Stimulated activated CD8-positive, alpha-beta memory T cell treated with anti-CD3 and anti-CD28 coated beads, Interleukin-2, amount 100 ng/mL, for 1 hour (primary cell): ENCODE measurements at places on chromosomes 7 and 10.

DNA sequence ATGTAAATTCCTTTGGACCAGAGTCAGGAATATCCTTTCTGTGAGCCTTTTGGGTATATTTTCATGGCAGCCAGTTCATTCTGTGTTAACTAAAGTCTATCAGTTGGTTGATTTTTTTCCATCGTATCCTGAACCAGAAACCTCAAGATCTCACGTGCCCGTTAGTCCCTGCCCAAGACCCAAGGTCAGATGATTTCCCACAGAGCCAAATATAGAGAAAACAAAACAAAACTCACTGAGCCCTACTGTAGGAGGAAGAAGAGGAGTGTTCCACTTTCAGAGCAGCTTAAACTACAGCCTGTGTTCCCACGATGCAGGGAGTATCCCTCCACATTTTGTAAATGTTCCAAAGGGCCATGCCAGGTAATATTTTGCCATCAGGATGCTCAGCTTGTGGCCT lies 96.0 kb upstream of the ADO start:
- DNase-seq = no peak

DNA sequence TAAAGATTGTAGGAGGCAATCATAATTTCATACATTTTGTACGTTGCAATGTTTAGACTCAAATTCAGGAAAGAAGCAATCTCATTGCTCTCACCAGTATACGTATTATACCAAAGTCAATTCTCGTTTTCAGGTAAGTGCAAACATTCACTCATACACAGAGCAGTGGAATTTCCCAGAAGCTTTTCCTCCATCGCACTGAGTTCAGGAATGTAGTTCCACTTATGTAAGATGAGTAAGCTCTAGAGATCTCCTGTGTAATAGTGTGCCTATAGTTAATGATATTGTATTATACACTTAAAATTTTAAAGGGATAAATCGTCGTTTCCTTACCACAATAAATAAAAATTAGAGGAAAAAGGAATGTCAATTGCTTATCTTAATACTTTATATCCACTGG lies 470.8 kb upstream of the KCND2 start:
- DNase-seq = no peak

DNA sequence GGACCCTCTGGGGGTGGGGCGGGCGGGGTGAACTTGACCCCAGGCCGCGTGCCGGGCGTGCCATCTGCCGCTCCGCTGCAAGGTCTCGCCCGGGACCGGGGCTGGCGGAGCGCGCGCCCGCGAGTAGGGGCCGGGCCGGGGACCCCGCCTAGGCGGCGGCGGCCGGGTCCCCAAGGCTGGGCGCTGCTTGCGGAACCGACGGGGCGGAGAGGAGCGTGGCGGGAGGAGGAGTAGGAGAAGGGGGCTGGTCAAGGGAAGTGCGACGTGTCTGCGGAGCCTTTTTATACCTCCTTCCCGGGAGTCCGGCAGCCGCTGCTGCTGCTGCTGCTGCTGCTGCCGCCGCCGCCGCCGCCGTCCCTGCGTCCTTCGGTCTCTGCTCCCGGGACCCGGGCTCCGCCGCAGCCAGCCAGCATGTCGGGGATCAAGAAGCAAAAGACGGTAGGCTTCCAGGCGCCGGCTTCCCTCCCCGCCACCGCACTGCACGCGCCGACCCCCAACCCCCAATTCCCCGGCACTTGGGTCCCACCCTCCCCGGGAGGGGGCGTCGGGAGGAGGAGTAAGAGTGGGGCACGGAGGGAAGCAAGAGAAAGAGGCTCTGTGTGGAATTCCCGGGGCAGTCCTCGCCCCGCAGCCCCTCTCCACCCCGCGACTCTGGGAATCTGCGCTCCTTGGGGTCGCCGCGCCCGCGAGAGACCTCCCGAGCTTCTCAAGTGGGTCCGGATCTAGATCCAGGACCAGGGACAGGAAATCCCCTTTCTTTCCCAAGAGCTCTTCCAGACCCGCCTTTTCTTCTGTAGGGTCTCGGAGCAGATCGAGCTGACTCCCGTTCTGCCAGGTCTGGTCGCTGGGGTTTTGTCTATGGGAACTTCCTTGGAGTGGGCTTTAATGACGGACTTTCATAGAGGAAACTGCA lies at the start of gene PAPSS2:
TSS of gene PAPSS2 (plus strand) at position 308 of the 913 bp plus-strand sequence. CDS start at position 412, 104 bp downstream.
- DNase-seq = no peak

- no peak for DNase-seq
Observed at GRCh38 chr10:71092812-71093401, 119.5 kb upstream of the UNC5B start.

DNA sequence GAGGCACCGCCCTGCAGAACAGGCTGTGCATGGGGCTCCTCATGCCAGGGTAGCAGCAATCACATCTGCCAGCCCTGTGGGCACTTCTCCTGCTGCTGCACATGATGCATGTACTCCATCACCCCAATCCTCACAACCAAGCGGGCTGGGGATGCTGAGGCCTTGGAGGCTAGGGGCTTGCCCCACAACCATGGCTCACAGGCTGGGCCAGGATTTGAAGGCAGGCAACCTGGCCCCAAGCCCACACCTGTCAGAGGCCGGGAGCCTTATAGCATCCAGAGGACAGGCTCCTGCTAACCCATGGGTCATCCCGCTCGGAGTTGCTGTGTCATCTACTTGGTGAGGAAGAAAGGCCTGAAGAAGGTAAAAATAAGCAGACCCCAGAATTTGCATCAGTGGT lies 2.2 kb downstream of the POLM start:
- DNase-seq = no peak

DNA sequence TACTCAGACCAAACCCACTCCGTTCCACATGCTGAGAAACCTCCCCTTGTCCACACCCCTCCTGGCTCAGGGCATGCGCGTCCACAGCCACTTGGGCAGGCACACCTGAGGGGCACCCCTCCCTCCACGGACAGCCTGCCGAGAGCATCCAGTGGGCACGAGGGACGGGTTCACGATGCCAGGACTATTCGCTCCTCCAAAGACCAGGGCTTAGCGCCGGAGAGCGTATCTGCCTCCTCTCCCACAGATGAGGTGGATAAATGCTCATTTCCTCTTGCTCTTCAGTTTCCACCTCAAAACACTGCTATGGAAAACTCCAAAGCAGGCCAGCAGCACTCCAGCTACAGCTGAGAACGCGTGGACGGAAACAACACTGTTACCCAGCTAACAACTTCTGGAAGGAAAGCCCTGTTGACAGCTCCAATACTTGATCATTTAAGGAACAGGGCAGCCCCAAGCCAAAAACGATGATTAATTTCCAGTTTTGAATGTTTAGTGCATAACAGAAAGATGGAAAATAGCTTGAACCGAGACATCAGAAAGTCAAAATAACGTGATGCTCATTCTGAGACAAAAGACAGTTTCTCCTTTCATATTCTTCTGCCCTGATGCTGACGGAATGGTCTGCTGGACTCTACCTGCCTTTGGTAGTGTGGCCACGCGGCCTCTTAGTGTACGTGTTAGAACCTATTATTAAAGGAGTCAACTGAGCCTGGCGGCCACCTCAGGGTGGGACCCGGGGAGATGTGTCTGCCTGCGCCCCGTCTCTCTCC lies 204.7 kb downstream of the DNAJB6 start:
- no peak for DNase-seq

DNA sequence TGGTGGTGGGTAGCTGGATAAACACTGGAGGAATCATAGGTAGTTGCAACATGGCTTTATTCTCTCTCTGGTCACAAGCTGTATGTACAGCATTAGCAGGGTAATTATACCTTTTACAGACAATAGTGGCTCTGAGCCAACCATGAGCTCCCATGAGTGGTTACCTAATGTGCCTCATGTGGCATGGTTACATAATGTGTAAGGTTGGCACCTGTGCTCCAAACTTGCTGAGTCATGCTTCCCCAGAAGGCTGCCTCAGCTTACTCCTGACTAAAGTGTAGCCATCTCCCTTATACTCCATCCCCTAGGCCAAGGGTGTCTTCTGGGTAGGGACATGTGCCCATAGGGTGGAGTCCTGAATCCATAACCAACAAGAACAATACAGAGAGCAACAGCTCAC lies 345.3 kb upstream of the SEMA3C start:
- no peak for DNase-seq

DNA sequence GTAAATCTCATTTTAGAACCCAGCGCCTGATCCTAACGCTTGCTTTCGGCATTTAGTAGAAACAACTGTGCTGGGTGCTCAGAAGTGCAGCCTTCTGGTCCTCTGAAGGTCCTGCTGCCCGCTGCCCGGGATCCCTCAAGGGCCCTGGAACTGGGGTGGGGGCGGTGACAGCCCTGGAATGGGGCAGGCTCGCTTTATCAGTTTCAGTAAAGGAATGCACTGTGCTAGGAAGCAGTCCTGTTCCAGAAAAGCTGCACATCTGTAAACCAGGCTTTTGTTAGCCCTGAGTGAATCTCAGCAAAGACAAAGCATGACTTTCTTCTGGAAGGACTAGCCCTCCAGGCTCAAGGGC lies 254.6 kb downstream of the TNS3 start:
- no peak for DNase-seq

GRCh38 chr7:38280000-38280399 lies 6.6 kb upstream of the TARP start:
- no peak for DNase-seq

- DNase-seq = no peak
Observed at GRCh38 chr7:22569586-22570321, 69.8 kb upstream of the STEAP1B start.

- no peak for DNase-seq
Observed at GRCh38 chr10:7525314-7526016, 114.6 kb upstream of the SFMBT2 start.

DNA sequence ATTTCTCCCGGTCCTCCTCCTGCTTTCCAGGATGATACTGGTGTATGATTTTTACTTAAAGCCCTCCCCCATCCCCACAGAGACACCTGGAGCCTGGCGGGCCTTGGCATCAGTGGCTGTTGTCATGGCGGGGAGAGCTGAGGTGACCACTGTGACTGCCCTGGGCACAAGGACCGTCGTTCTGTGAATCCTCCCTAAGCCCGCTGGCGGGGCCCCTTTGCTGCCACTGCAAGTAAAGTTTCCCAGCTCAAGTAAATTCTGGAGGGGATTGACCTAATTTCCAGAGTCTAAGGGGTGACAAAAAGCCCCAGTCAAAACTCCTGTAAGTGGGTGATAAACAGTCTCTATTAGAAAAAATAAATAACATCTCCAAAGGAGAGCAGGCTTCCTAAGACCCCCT lies 393.2 kb upstream of the PODXL start:
- DNase-seq = no peak

- no peak for DNase-seq
Observed at GRCh38 chr7:139730746-139731612, 46.8 kb downstream of the HIPK2 start.

DNA sequence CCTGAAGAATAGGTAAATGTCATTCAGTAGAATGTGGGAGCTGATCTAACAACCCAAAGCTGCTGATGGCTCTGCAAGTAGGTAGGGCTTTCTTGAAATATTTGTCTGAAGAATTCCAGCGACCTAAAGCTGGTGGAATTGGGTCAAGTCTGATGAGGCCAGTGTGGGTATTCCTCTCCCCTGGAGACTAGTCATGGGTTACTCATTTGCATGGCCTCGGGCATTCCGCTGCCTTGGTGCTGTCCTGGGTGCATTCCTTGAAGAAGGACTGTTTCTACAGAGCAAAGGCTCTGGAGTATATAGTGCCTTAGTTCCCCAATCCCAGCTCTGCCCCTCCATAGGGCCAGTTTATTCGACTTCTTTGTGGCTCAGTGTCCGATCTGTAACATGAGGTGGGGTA lies 19.2 kb downstream of the PDK4 start:
- DNase-seq = no peak

DNA sequence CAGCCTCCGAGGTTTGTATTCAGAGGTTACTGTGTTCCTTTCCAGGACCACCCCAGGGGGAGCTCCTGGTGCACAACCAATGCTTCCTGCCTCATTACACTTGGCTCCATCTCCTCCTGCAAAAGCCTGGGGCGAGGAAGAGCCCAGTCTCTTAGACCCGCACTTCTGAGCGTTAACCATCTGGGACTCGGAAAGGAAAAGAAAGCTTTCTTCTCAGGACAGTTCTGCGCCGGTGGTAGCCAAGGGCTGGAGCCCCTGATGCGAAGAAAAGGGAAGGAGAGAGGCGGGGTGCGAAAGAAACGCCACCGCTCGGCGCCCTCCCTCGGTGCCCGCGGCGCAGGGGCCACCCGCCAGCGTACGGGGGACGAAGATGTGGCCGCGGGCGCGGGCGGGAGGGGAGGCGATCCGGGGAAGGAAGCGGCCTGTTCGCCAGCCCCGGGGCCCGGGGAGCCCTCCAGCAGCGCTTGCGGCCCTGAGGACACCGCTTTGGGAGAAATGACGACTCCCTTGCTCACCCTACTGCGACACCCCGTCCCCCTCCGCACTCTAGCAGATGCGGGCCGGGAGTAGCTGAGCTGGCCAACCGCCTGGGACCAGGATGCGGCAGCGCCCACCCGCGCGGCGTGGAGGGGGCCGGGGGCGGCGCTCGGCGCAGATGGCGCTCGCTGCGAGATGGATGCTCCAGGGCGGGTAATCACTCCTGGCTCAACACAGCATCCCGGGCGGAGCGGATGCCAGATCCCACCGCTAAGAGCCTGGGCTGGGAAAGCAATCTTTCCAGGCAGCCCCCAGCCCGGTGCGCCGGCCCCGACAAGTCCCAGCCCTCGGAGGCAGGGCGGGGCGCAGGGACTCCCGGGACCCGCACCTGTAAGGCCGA lies 1.3 kb downstream of the NRCAM start:
- no peak for DNase-seq

DNA sequence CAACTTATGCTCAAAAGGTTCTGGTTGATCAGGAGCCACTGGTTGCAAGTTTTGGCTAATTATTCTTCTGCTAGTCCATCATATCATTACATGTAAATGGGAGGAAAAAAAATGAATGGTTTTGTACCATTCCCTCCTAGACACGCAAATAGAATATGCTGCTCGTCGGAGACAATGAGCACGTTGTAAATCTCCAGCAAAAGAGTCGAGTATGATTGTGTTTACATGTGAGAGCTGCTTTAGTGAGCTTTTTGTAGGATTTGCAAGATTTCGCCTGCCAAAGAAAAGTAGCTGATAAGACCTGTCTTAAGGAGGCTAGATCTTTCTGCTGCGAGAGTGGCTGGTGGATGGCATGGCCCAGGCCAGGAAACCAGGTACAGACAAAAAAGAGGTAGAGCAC lies 109.0 kb downstream of the ZMYND11 start:
- no peak for DNase-seq

- DNase-seq = no peak
Observed at GRCh38 chr10:101047961-101048892, 13.6 kb upstream of the KAZALD1 start.

- no peak for DNase-seq
Observed at GRCh38 chr7:151124899-151125399, 38.7 kb downstream of the AGAP3 start.

GRCh38 chr7:12638851-12639456 lies 48.5 kb upstream of the ARL4A start:
- no peak for DNase-seq

GRCh38 chr7:128933180-128933891 lies 4.4 kb upstream of the IRF5 start:
- DNase-seq = no peak

DNA sequence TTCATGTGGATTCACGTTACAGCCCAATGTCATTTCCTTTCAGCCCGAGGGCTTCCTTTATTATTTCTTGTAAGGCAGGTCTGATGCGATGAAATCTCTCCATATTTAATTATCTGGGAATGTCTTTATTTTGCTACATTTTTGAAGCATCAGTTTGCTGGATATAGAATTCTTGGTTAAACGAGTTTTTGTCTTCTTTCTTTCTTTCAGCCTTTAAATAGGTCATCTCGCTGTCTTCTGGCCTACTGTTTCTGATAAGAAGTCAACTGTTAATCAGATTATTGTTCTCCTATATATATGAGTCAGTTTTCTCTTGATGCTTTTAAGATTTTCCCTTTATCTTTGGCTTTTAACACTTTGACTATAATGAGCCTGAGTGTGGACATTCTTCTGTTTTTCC lies 184.7 kb downstream of the TMEM178B start:
- DNase-seq = no peak

GRCh38 chr7:152931633-152932032 lies 172.1 kb downstream of the ACTR3B start:
- DNase-seq = no peak
